NCI-H446 (cell line): ENCODE measurements at places on chromosomes 3 and 15.

- DNase-seq = no peak
Measured at GRCh38 chr3:45118615-45119071, 27.5 kb downstream of the CDCP1 start.

- no peak for DNase-seq
Measured at GRCh38 chr3:57949785-57950615, 58.2 kb upstream of the FLNB start.

DNA sequence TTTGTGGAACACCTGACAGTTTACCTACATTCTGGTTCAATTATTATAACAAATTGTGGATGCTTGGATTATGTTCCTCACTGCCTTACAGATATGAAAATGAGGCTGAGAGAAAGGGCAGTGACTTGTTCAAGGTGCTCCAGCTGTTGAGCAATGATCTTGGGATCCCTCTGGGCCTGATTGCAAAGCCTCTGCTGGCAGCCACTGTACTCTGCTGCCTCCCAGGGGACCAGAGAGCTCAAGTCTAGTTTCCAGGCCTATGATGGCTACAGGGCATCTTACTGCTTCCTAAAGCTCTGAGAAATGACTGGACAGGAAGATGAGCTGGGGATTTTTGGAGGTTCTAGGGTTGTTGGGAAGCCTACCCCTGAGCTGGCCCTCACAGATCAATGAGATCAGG lies 2.3 kb upstream of the SHC4 start:
- peak; percentile 57 for DNase-seq

GRCh38 chr3:147572970-147573340 lies 163.8 kb downstream of the ZIC1 start:
- no peak for DNase-seq

GRCh38 chr3:64349551-64349950 lies 124.3 kb upstream of the PRICKLE2 start:
- no peak for DNase-seq

GRCh38 chr3:100798012-100798411 lies 88.7 kb downstream of the TFG start:
- no peak for DNase-seq

GRCh38 chr15:77025083-77025901 lies 30.4 kb downstream of the PSTPIP1 start:
- no peak for DNase-seq

GRCh38 chr3:8886546-8886945 lies 76.7 kb downstream of the RAD18 start:
- no peak for DNase-seq

GRCh38 chr3:59380146-59380545 lies 330.3 kb upstream of the CFAP20DC start:
- no peak for DNase-seq

GRCh38 chr15:47705281-47705997 lies 11.9 kb upstream of the SEMA6D start:
- DNase-seq = no peak

GRCh38 chr3:89586676-89587075 lies 479.3 kb downstream of the EPHA3 start:
- no peak for DNase-seq

DNA sequence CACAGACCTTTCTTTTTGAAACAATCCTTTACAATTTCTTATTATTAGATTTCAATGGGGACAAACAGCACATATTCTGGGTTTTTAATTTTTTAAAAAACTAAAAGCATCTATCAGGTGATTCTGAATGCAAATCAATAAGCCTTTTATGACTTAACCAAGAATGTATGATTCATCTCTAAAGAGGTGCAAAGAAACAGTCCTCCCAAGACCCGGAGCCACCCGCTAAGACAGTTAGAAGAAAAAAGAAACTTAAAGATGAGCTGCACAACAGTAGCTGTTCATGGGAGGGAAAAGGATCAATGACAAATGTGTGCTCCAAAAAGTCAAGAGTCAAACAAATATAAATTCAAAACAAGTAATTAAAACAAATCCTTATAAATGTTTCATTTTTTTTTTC lies 319.5 kb downstream of the THSD4 start:
- no peak for DNase-seq

- no peak for DNase-seq
Measured at GRCh38 chr3:82568776-82569338, 807.4 kb upstream of the GBE1 start.

GRCh38 chr15:57082054-57082728 lies 163.7 kb downstream of the TCF12 start:
- DNase-seq = no peak

GRCh38 chr15:40847223-40847961 lies 3.5 kb downstream of the SPINT1 start:
- DNase-seq = no peak

DNA sequence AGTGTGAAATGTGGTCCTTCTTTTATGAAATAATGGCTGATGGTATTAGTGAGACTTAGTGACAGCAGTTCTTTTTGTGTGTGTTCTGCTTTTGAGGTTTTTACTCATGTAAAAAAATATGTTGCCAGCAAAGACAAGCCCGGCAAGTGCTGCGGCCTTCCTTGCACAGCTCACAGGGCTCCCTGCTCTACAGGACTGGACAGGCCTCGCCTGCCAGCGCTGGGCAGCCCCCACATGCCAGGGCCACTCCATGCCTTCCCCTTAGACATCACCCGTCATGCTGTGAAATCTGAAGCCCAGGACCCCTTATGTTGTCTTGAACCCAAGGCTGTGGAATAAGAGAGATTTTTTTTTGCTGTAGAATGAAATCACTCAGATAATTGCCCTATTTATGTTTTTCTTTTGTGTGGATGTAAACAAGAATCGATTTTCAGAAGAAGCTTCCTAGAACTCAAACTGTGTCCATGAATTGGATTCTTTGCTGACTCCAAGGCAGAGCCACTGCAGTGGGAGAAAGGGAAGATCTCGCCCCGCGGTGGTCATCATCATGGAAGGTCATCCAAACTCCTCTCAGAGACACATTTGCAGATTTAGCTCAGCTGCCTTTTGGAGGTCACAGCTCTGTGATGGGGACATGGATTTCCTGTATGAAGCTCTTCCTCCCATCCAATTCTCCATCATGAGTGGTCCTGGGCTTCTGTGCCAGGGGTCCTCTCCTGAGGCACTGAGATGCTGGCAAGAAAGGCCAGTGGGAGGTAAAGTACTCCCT lies 150.8 kb downstream of the ATP10A start:
- DNase-seq = no peak

- no peak for DNase-seq
Measured at GRCh38 chr3:155211266-155211665, 82.2 kb downstream of the STRIT1 start.

DNA sequence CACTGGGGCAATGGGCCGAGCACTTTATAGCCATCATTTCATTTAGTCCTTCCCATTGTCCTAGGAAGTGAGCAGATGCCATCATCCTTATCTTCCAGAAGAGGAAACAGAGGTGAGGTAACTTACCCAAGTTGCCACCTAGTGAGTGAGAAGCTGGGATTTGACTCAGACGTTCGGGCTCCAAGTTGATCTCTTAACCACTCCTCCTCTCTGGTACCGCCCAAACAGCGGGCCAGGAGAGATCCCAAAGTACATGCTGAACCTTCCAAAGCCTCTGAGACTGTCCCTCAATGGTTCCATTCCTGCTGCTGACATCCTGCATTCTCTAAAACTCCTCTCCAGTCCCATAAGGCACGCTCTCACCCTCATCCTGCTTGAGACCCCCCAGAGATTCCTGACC lies 56.2 kb downstream of the EXOG start:
- no peak for DNase-seq

GRCh38 chr3:149011676-149012075 lies 20.3 kb downstream of the GYG1 start:
- no peak for DNase-seq

DNA sequence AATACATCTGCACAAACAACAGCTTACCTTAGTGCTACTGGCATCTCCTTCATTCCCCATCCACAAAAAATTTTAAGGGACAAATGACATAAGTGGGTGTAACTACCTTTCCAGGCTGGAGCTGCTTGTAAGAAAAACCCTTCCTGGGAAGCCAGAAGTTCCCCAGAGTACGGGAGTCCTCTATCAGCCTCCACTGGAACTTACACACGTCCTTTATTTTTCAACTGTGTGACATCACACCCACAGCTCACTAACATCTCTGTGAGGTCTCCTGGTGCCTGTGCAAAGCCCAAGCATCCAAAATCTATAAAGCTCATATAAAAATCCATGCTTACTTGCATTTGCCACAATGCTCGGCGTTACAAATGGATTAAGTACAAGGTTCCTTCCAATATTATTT lies 27.6 kb downstream of the LRIG1 start:
- DNase-seq = no peak

DNA sequence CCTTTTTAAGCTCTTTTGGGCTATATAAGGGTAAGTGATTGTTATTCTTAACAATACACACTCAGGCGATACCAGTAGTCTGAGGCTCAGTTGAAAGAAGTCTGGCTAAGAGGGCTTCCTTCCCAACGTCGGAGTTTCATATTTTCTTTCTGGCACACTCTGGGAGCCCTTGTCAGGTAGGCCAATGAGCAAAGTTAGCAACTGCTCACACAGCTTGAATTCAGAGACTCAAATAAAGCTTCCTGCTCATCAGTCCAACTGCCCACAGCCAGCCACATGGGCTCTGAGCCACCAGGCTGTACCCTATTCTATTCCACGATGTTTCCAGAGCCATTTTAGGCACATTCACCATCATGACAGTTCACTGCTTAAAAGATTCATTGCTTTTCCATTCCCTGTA lies 155.1 kb upstream of the TBL1XR1 start:
- no peak for DNase-seq

GRCh38 chr15:87483468-87483867 lies 773.1 kb downstream of the NTRK3 start:
- no peak for DNase-seq
